ENCODE measurements at places on chromosomes 13 and 19.

DNA sequence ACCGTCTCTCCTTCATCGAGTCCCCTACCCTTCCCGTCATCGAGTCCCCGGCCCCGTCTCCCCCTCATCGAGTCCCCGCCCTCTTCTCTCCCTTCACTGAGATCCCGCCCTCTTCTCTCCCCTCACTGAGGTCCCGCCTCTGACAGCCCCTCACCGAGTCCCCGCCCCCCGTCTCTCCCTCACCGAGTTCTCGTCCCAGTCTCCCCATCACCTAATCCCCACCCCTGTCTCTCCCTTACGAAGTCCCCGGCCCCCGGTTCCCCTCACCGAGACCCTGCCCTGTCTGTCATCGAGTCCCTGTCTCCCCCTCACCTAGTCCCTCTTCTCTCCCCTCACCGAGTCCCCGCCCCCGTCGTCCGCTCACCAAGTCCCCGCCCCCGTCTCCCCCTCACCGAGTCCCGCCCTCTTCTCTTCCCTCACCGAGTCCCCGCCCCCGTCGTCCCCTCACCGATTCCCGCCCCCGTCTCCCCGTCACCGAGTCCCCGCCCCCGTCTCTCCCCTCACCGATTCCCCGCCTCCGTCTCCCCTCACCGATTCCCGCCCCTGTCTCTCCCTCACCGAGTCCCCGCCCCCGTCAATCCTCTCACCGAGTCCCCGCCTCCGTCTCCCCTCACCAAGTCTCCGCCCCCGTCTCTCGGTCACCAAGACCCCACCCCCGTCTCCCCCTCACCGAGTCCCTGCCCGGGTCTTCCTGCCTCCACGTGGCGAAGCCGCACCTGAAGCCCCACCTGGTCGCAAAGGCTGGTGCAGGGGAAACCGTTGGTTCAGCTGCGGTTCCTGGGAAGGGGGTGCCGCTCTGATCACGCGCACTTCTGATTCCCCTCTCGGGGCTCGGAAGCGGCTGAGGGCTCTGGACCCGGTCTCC, 23.9 kb upstream of the ZNF846 start:
- DNase-seq: peak; percentile 92

DNA sequence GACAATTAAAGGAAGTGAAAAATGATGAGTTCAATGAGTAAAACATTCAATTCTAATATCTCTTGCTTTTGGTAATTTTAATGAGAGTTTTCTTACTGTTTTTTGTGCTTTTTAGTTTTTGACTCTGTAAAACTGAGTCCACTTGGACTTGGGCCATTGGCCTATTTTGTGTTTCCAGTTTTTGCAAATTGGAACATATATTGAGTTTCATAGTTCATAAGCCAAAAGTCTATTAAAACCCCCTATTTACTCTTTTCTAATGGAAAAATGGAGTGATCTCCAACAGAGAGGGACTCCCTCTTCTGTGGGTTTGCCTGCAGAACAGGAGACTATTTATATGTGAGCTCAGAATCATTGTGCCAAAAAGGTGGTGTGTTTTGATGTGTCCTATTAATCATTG, 219.7 kb upstream of the SPRY2 start:
- no peak for DNase-seq

- DNase-seq: no peak
Measured at GRCh38 chr13:41520660-41521630, 63.6 kb downstream of the RGCC start.

GRCh38 chr13:24166561-24166960, 6.0 kb downstream of the SPATA13 start:
- no peak for DNase-seq

- no peak for DNase-seq
Measured at GRCh38 chr13:35695448-35695770, 218.9 kb upstream of the MAB21L1 start.

GRCh38 chr13:40452038-40452666, 214.3 kb downstream of the FOXO1 start:
- no peak for DNase-seq

GRCh38 chr13:50357136-50357535, 341.9 kb downstream of the KCNRG start:
- DNase-seq: no peak

DNA sequence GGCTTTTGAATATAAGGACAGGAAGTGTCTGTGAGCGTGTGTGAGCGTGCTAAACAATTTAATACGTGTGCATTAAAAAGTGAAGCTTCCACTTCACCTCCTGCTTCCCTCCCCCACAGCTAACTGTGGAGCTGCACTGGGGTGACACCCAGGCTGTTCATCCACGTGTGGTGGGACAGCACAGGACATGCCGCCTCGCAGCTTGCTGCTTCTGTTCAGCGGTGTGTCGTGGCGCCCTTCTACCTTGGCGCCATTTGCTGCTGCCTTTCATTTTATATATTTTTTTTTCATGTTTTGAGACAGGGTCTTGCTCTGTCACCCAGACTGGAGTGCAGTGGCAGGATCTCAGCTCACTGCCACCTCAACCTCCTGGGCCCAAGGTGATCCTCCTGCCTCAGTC, 63.3 kb downstream of the MCF2L start:
- DNase-seq: no peak

- DNase-seq: no peak
Measured at GRCh38 chr13:39365879-39366278, 237.1 kb downstream of the LHFPL6 start.

- no peak for DNase-seq
Measured at GRCh38 chr13:50573066-50573465, 270.4 kb downstream of the DLEU7 start.

GRCh38 chr19:31600731-31601295, 251.6 kb upstream of the TSHZ3 start:
- DNase-seq: no peak
